Frontal cortex (tissue), 4 donors: ENCODE measurements at places on chromosomes 4 and X. TPM values are rescaled to one million over a fixed set of nuclear protein-coding genes. Genes with fewer than 3 reads are reported as not detected.

The CFAP47 gene
- 5.3 TPM for total RNA-seq

The NLGN3 gene
- total RNA-seq, result 15.1 TPM

The NPY5R gene
- total RNA-seq, result 39.5 TPM

The ADGRG4 gene
- total RNA-seq, result not detected

The GPR82 gene
- total RNA-seq, result not detected

The TMPRSS11A gene
- not detected for total RNA-seq

The EGFL6 gene
- 0.82 TPM for total RNA-seq

The CENPVL2 gene
- 3.3 TPM for total RNA-seq

The EFHC2 gene
- total RNA-seq, result 2.0 TPM

The RIBC1 gene
- 0.41 TPM for total RNA-seq

The P2RY8 gene
- under 0.01 TPM for total RNA-seq

The SMIM43 gene
- 4.5 TPM for total RNA-seq

The AR gene
- 0.41 TPM for total RNA-seq

The ZXDA gene
- 25.3 TPM for total RNA-seq

The VCX gene
- not detected for total RNA-seq

The CCNA2 gene
- 6.9 TPM for total RNA-seq
